T-helper 17 cell (primary cell): ENCODE measurements at places on chromosomes 12 and 14. TPM values are rescaled to one million over a fixed set of nuclear protein-coding genes. Genes with fewer than 3 reads are reported as not detected.

Gene NID2
- total RNA-seq: 2.2 TPM

Gene BDKRB1
- total RNA-seq: not detected

GRCh38 chr12:130473266-130473665, 135.6 kb downstream of the PIWIL1 start:
- DNase-seq: no peak

DNA sequence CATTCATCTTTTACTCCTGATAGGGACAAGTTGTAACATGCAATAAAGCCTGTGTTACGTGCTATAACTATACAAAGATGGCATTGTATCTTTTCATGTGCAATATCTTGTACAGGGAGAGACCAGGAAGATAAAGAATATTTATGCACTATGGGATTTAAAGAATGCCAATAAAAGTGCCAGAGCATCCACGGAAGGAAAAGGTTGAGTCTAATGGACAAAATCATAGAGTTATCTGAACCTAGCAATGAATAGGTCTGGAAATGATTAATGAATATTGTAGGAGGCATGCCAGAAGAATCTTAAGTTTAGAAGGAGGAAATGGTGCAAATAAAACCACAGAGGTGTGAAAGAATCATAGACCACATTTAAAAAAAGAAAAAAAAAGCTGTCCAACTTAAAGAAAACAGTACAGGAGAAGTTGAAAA, 263.9 kb downstream of the KCNC2 start:
- DNase-seq: no peak

Gene DYRK4
- total RNA-seq: 11.1 TPM

GRCh38 chr14:93031505-93032315, 84.0 kb downstream of the ITPK1 start:
- no peak for DNase-seq

- no peak for DNase-seq
These were observed 305.7 kb upstream of the FLRT2 start for GRCh38 chr14:85224241-85224640.

DNA sequence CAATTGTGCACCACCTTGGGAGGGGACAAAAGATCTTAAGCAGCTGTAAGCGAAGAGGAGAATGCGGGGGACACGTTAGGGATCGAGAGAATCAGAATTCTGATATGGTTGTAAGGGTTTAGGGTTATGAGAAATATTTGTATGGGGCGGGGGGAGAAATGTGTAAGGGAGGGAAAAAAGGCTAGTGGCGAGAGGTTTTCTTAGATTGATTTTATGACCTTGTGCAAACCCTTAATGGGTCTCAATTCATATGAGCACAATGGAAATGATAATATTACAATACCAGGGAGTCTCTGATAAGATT, 396 bp downstream of the NDUFA9 start:
- DNase-seq: no peak

DNA sequence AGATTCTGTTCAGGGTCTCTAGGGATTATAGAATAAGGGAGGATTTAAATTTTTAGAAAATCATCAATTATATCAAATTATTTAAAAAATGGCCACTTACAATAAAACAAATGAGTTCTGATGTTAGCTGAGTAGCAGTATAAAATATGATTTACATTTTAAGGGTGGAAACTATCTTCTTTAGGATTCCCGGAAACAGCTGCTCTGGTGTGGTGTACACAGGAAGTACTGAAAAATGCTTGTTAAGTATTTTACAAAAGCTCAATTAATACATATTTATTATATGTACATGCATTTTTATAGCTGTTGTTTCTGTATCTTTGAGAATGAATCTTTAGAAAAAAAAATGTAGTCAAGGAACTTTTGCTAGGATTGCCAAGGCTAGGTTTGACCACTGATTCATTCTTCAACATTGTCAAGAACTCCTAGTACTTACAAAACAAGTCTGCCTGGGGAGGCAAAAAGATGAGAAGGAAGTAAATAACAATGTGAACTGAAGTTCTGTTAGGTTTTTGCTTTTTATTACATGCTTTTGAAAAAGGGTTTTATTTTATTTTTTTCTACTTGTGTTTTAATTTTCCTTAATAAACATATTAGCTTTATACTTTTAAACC, 48.0 kb downstream of the ARF6 start:
- no peak for DNase-seq

DNA sequence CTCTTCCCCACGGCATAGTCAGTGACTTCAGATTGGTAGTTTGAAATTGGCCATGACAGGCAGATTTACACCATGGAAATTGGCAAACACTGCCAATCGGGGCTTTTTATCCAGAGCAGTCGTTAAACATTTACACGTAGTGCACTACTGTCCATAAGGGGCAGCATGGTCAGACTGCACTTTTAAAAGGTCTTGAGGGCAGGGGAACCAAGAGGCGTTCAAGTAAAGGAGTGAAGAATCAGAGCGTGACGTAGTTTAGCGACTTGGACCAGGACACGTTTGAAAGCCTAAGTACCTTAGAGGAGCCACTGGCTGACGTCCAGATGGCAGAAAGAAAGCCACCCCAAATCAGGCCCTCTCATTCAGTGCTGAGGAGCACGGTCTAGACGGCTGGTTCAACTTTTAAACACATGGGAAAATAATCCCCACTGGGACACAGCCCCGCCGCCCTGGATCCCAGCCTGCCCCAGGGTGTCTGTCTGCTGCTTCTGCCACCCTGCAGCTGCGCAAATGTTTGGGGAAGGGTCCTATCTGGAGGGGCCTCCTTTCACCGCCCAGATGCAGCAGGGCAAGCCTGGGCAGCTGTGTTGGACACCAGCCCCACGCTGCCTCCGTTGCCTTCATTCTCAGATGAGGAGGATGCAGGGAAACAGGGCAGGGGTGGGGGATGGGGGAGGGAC, 52.5 kb upstream of the PPP2R5C start:
- no peak for DNase-seq

Gene AQP6
- total RNA-seq: not detected

DNA sequence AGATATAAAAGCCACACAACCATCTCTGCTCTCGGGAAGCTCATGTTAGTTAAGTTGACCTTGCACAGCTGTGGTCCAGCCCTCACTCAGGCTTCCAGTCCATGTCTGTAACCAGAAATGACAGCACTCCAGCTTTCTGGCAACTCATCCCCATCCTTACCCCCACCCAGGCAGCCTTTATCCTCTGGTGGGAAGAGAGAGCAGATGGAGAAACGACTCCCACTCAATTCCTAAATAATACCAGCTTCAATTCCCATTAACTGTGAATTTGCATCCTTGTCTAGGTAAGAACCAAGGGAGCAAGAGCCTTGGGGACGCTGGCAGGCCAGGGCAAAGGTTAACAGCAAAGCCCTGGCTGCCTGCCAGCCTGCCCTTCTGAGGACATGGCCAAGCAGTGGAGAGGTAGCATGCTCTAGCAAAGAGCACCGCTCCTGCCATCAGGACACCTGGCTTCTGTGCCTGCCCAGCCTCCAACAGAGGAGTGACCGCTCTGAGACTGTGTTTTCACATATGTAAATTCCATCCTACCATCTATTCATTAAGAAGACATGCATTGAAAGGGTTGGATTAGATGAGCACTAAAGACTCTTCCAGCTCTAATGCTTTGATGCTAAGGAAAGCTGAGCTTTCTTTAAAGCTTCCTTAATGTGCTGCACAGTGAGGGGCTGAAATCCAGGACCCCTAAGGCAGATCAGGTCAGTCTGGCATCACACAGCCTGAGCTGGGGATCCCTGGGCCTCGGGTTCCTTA, 236.1 kb downstream of the GRIN2B start:
- DNase-seq: no peak

Gene SERPINA5
- total RNA-seq: not detected

DNA sequence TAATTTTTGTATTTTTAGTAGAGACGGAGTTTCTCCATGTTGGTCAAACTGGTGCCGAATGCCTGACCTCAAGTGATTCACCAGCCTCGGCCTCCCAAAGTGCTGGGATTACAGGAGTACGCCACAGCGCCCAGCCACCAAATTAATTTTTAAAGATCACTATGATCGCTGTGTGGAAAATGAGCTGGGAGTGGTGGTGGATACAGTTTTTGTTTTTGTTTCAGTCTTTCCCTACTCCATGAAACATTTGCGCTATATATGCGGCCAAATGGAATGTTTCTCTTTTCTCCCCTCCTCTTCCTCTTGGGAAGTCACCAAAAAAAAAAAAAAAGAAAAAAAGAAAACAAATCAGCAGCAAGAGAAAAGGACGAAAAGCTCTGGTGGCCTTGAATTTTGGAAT, 20.8 kb upstream of the P2RX4 start:
- DNase-seq: no peak

- no peak for DNase-seq
These were observed 821 bp downstream of the TMEM106C start for GRCh38 chr12:47964106-47964728.

GRCh38 chr12:57089271-57090245, 644 bp downstream of the NAB2 start:
- no peak for DNase-seq

DNA sequence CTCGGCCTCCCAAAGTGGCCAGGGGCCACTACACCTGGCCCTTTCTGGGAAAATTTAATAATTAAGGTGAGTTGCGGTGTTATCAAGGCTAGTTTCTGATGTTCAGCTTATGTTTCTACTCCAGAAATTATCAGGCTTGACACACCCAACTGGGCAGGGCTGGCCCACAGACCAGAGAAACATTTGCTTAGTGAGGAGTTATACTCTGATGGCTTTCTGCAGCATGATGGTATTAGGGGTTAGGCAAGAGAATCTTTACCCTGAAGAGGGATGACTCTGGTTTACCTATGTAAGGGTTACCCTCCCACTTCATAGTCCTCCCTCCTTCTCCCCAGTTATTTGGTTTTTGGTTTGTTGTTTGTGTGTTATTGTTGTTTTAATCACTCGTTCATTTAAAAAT, 24.5 kb upstream of the HECTD1 start:
- no peak for DNase-seq

Gene OR4K14
- total RNA-seq: not detected

GRCh38 chr14:51726166-51726899, 74.6 kb downstream of the FRMD6 start:
- DNase-seq: no peak

DNA sequence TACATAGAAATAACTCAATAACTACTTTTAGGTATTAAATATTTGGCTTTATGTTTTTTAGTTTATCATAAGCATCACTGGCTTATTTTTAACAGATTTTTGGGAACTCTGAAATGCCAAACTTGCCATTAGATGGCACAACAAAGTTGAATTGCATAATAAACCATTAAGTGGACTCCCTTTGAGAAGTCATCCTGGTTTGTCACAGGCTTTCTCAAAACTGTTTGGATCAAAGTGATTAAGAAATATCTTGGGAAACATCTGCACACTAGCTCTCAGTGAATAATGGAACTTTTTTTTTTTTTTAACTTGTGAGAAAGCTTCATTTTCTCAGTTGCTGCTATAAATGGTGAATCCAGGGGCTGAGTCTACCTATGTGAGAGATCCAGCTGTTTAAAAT, 4.3 kb downstream of the SLC16A7 start:
- no peak for DNase-seq

DNA sequence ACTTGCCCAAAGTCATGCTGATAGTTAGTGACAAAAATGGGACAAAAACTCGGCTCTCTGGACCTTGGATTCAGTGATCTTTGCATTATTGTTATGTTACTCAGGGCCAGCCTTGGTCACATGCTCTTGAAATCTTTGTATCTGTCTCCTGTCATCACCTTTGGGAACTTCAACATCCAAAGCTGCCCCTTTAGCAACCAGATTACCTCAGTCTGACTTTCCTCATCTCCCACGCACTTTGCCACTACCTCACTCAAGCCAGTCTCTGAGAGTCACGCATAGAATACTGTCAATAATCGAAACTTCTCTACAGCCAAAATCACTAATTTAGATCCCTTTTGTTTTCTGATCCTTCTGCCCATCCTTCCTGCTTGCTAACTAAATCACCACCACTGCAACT, 90.8 kb upstream of the DAAM1 start:
- no peak for DNase-seq

GRCh38 chr14:69043596-69044260, 64.6 kb upstream of the ACTN1 start:
- no peak for DNase-seq

DNA sequence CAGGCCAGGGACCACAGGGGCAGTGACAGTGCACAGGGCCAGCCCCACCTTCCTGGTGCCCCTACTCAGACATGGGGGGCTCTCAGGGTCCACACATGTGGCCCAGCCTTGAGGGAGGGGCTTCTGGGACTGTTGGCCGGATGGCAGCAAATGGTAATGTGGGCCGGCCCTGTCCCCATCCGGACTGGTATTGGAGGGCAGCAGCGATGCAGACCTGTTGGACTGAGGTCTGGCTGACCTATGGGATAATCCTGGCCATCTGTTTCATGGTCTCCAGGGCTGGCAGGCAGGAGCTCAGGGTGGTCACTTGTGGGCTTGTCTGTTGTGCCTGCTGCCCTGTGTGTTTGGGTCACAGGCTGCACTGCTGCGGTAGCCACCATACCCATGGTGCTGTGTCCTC, 387.5 kb downstream of the TMEM121 start:
- DNase-seq: no peak

GRCh38 chr12:120262852-120263747, 2.4 kb downstream of the PXN start:
- no peak for DNase-seq

DNA sequence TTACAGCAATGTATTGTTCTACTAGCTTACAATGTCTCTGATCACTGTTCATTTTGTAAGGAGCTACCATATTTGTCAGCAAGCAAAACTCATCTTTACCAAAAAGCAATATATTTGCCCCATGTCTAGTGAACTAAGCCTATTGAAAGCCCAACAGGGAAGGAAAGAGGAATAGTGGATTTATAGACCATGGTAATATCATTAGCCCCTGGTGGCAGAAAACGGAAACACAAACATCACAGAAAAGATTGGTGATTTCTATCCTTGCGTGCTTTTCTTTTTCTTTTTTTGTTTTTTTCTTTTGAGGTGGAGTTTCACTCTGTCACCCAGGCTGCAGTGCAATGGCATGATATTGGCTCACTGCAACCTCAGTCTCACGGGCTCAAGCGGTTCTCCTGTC, 1562.4 kb upstream of the TMEM132C start:
- no peak for DNase-seq

- DNase-seq: no peak
These were observed 105.6 kb downstream of the SLC25A47 start for GRCh38 chr14:100428727-100429126.

DNA sequence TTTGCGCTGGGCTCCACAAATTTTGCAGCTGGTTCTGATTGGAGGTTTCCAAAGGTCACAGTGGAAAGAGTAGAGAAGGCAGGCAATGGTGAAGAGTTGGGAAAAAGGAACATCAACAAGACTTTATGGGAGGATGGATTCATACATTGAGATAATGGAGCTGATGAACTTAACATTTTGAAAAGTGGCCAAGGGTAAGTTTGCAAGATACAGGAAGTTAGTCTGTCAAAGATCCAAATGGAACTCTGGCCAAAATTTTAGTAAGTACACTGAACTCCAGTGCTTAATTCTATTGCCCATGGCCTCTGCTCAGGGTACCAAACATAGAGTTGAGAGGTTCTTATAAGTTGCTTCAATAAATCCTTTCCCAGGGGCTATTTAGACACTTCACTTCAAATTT, 15.6 kb downstream of the CCER1 start:
- DNase-seq: no peak

DNA sequence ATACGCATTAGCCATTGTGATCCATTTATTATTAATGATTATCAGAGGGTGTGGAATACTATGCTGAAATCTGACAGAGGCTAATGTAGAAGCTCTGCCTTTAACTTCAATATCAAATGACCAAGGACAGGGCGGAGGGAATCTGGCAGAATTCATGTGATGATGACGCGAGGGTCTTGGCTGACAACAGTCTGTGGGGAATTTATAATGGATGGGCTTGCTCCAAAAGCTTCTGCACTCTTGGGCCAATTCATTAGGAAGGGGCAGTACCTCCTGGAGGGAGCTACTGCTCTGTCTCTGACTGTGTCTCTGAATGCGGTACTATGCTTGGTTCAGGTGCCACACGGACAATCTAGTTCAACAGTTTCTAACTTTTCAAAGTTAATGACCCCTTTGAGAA, 46.2 kb downstream of the GALNT8 start:
- DNase-seq: no peak

Gene EFS
- not detected for total RNA-seq
